T47D (cell line): ENCODE measurements at places on chromosomes 3 and 15.
A peak's percentile ranks its signal among the peaks of the same experiment; 100 is the strongest.

DNA sequence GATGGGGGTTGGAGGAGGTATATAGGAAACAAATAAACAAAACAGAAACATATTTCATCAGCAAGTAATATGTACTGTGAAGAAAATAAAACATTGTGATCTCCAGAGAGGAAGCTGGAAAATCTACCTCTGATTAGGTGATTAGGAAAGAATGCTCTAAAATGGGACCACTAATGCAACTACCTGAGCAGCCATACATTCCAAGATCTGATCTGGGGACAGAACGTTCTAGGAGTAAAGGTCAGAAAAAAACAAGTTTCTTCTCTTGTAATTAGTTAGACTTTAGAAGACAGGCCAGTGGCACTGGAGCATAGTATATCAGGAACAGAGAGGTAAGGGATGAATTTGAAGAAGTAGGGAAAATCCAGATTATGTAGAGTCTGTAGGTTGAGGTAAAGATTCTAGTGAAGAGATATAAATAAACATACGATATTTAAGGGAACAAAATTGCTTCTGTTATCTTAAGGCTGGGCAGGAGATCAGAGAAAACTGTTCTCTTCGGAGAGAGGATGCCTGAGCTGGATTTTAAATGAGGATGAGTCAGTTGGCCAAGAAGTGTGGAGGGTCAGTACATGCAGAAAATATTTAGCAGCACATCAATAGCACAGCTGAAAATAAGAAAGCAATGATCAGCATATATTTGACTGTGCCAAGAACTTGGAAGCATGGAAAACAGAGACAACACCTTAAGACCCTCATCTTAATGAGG, 429.5 kb downstream of the NLGN1 start:
- DNase-seq = no peak

- peak; percentile 13 for DNase-seq
These were observed 401.7 kb upstream of the CDIN1 start for GRCh38 chr15:36177590-36178302.

GRCh38 chr3:5162102-5162501, 25.4 kb upstream of the EDEM1 start:
- no peak for DNase-seq

GRCh38 chr3:54939557-54940300, 11.9 kb upstream of the LRTM1 start:
- no peak for DNase-seq

- DNase-seq = no peak
These were observed 138.6 kb downstream of the TBL1XR1 start for GRCh38 chr3:177058648-177059047.

GRCh38 chr3:125024817-125025216, 31.0 kb downstream of the HEG1 start:
- peak; percentile 44 for DNase-seq

DNA sequence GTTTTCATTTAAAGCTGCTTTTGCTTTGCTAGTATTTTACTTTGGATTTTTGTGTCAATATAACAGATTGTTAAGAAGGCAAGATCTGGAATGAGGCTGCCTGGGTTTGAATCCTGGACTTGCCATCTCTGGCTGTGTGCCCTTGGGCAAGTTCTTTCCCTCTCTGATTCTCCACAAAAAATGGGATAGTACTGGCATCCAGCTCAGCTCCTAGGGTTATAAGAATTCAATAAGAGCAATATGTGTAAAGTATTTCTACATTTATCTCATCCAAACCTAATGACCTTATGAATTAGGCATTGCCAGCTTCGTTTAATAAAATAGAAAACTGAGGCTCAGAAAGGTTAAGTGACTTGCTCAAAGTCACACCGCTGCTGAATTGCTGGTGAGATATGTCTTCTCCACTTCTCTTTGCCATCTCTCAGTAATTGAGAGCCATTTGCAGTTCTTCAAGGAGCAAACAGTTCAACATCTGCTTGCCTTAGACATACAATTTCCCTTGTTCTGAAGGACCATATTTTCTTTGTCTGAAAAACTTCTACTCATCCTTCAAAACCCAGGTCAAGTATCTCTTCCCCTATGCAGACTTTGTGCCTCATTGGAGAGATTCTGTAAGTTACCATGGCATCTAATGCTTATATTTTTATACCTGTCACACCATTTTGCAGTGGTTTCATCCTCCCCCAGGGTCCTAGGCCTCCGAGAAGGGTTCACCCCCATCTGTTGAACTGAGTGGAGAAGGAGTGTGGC, 80.8 kb upstream of the TLE3 start:
- no peak for DNase-seq

DNA sequence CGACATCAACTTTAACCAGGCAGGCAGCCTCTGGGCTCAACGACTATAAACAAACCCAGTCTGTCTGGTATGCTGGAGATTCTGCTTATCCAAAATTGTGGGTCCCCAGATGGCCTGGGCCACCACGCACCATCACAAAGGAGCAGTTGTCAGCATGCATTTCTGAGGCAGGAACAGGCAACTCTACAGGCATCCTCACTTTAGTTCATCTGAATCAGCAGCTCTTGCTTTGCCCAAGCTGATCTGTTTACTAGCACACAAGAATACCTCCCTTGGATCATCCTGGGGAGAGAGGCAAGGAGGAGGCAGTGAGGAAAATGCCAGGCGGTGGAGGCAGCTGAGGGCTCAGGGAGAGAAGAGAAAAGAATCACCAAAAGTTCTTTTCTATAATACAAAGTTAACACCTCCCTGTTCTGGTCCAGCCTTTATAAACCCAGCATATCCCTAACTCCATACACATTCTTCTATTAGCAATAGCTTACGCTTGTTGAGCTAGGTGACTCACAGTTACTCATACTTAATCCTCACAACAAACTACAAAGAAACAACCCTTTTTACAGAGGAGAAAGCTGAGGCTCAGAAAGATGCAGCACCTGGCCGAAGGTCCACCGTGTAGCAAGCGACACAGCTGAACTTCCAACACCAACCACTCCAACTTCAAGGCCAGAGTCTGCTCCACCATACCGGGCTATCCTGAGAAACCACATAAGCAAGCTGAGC, 33.6 kb downstream of the ZDHHC3 start:
- no peak for DNase-seq
